Endothelial cell (in vitro differentiated cells): ENCODE measurements at places on chromosomes 6 and 20.

GRCh38 chr6:21604081-21604480, 10.5 kb downstream of the SOX4 start:
- no peak for DNase-seq

DNA sequence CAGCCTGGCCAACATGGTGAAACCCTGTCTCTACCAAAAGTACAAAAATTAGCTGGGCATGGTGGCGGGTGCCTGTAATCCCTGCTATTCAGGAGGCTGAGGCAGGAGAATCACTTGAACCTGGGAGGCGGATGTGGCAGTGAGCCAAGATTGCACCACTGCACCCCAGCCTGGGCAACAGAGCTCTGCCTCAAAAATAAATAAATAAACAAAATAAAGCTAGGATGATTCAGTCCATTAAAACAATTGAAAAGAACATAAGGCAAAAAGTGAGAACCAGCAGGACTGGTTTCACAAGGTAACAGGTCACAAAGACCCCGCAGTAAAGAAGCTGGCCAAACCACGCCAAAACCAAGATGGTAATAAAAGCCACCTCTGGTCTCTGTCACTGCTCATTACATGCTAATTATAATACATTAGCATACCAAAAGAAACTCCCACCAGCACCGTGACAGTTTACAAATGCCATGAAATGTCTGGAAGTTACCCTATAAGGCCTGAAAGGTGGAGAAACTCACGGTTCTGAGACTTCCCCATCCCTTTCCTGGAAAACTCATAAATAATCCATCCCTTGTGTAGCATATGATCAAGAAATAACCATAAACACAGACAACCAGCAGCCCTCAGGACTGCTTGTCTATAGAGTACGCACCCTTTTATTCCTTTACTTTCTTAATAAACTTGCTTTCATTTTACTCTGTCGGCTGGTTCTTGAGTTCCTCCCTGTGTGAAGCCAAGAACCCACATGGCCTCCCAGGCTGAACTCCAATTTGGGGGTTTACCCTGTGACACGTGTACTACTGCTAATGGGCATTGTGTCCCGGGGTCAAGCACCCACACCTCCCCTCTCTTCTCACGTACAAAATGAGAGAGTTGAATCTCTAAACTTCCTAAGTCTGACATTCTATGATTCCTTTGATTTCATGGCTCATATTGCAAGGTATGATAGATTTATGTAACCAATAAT, 10.2 kb downstream of the LAMA4 start:
- no peak for DNase-seq

DNA sequence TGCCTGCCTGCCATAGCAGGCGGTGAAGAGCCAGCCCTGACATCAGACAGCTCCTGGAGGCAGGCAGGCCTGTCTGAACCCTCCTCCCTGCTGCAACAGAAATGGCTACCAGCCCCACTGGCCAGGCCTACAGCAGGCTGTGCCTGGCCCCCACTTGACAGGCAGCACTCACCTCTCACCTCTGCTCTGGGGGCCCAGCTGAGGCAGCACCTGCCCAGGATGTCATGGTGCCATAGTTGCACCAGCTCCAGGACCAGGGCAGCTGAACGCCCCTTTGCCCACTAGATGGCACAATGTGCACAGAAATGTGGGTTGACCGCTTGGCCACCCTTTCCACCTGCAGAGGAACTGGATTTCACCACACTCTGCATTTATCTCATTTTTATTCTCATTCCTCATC, 30.6 kb downstream of the MRPL14 start:
- peak; percentile 76 for DNase-seq

- DNase-seq: no peak
Measured at GRCh38 chr6:83976871-83977270, 56.7 kb upstream of the MRAP2 start.

GRCh38 chr6:52361414-52361944, 472 bp upstream of the PAQR8 start:
- DNase-seq: no peak

- no peak for DNase-seq
Measured at GRCh38 chr20:41131594-41132387, 5.6 kb upstream of the PLCG1 start.

- peak; percentile 28 for DNase-seq
Measured at GRCh38 chr6:53979468-53980067, 131.7 kb upstream of the MLIP start.

GRCh38 chr6:148557796-148558321, 189.0 kb upstream of the UST start:
- DNase-seq: no peak

- DNase-seq: peak; percentile 47
Measured at GRCh38 chr6:2765896-2766766, 938 bp downstream of the WRNIP1 start.

DNA sequence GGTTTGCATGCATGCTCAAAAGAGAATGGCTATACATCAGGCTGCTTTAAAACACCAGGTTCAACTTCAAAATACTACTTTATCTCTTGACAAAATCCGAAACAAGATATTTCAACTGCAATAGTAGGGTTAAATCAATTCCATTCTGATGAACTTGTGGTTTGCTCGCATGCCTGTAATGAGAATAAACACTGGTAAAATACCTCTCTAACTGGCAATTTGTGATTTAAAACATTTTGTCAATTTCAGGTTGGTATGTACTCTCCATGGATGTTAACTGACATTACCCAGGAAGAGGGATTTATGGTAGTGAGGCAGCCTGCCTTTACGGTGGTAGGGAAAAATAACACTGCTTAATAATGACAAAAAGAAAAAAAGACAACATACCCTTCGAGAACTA, 74.4 kb downstream of the MBOAT1 start:
- DNase-seq: no peak

GRCh38 chr20:61712688-61713087, 353.0 kb downstream of the TAF4 start:
- no peak for DNase-seq

DNA sequence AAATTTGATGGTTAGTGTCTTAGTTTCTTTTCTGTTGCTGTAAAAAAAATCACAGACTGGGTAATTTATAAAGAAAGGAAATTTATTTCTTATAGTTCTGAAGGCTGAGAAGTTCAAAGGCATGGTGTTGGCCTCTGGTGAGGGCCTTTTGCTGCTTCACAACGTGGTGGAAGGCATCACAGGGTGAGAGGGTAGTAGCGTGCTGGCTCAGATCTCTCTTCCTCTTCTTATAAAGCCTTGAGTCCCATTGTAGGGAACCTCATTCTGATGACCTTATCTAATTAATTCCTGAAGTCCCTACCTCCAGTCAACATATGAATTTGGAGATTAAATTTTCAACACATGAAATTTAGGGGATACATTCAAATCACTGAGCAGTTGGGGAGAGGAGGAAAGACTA, 62.0 kb downstream of the ARID1B start:
- DNase-seq: no peak

DNA sequence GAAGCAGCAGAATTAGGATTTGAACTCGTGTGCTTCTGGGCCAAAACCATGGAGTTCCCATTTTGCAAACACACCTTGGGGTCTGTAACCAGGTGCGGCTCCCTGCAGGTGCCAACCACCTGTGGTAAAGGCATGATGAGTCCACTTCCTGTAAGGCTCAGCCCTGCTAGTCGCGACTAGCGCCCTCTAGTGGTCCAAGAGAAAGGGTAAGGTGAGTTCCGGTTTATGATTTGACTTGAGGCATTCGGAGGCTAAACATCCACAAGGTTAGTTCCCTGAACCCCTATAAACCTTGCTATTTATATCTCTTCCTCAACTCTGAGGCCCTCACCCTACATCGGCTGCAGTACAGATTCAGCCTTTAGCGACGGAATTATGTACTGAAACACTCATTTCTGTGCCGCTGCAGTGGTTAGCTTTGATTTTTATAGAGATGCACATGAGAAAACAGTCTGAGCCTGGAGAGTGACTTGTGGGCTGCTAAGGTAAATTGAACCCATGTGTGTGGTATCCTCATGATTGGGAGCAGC, 173.4 kb downstream of the PLCB1 start:
- peak; percentile 49 for DNase-seq

DNA sequence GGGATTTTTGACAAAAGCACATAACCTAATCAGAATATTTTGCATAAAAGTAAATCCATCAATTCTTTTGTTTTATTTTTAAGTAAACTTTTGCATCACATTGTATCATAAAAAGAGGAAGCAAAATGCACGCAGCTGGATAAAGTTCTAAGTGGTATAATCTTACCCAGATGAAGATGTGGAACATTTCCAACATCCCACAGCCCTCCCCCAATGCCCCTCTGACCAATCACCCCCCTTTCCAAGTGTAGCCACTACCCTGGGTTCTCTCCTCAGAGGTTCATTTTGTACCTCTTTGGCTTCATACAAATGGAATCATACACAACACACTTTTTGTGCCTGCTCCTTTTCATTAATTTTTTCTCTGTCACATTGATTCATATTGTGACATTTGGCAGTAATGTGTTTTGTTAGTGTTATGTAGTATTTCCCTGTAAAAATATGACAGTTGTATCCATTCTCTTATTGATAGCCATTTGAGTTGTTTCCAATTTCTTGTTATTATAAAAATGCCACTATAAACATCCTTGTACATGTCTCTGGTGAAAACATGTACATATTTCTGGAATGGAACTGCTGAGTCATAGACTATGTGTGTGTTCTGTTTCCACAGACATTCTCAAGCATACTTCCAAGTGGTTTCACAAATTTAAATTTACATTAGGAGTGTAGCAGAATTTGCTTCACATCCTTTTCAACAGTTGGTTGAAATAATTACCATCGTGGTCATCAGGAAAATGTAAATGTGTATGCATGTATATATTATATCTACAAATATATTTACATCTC, 92.9 kb upstream of the SYNDIG1 start:
- no peak for DNase-seq

- no peak for DNase-seq
Measured at GRCh38 chr6:169766232-169766631, 14.8 kb downstream of the ERMARD start.

DNA sequence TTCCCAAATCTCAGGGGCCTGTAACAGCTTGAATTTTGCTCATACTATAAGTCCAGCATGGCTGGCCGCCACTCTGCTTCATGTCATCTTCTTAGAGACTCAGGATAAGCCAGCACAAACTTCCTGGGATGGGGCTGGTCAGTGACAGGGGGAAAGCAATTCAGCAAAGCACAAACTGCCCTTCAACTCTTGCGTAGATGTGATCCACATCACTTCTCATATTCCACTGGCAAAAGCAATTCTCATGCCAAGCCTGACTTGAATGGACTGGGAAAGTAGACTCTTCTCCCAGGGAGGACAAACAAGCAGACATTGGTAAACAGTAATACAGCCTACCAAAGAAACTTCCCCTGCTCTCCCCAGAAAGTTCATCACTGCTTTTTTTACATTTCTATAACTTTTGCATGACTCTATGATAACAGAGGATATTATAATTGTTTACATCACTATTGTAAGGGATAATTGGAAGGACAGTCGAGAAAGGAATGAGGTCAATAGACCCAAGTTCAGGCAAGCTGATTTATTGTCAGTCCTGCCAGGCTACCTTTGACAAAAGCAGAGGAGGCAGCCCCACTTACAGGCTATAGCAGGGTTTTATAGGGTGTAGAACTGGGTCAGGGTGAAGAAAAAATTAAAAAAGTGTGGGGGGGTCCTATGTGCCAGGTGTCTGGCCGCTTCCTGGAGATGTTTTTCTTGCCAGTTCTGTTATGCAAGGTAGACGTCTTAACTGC, 37.4 kb downstream of the RBM24 start:
- DNase-seq: no peak

DNA sequence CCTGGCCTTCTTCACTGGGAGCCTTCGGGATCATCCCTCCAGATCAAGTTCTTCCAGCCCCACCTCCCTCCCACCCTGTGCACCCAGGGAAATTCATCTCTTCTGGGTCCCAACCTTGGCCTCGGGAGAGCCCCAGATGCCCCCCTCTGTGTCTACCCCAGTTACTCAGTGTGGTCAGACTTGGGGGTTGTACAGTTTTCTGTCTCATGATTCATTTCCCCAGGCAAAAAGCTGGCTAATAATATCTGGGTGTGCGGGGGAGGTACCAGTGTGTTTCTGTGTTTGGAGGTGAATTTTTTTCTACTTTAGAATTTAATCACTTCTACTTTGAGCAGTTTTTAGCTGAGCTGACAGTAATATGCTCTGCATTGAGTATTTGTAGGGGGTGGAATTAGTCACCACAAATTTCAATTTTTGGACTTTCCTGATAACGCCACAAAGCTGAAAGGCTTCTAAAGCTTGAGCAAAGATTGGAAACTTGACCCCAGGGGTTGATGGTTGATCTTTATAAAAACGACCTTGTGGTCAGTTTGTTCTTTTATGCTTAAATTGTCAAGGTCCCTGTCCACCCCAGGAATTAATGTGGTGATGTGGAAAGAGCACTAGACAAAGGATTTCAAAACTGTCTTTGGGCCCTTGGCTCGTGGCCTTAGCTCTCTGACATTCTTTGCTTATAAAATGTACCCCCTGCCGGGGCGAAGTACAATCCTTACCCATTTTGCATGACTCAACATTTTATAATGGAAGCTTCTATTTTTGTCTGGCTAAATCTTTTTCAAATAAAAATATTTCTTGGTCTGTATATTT, 284.7 kb upstream of the TAB2 start:
- DNase-seq: no peak

DNA sequence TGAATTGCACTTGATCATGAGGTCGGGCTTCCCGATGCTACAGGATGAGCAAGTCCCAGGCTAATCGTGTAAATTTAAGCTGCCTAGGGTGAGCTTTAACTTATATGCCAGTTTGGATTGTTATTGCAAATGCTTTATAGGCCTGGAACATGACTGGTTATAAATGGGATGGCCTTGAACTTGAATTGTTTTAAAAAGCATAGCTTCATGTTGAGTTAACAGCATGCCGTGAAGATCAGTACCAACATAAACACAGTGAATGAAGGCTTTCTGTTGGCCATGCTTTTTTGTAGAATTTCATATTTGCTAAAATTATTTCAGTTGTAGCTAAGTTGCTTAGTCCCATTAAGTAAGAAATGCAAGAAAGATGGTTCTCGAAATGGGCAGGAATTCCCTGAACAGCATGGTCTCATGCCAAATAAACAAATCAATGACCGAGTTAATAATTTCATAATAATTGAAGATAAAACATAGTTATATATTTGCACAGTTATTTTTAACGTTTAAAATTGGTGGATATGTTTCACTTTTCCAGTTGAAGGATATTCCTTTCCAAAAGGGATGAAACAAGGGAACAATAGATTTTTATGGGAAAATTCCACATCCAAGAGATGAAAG, 76.6 kb upstream of the ARID1B start:
- DNase-seq: no peak

GRCh38 chr6:116145803-116146675, 20.1 kb upstream of the COL10A1 start:
- no peak for DNase-seq

GRCh38 chr20:62551407-62552323, 75.9 kb upstream of the GATA5 start:
- DNase-seq: no peak

DNA sequence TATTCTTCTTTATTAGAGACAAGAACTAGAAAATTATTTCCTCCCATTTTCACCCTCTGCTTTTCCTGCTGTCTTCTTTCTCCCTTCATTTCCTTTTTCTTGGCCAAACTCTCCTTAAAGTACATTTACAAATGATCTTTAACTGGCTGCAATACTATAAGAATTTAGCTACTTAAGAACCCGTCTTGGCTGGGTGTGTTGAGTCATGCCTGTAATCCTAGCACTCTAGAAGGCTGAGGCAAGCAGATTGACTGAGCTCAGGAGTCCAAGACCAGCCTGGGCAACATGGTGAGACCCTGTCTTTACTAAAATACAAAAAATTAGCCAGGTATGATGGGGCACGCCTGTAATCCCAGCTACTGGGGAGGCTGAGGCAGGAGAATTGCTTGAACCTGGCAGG, 39.3 kb upstream of the SRPK1 start:
- no peak for DNase-seq
